ENCODE measurements at places on chromosomes 13 and 19.

GRCh38 chr19:53037101-53038097 lies 7.1 kb upstream of the ERVV-2 start:
- DNase-seq = no peak

- no peak for DNase-seq
Observed at GRCh38 chr13:74892096-74892495, 589.9 kb downstream of the TBC1D4 start.

- no peak for DNase-seq
Observed at GRCh38 chr13:83453723-83454122, 428.6 kb downstream of the SLITRK1 start.

GRCh38 chr13:43133792-43134191 lies 110.4 kb downstream of the DNAJC15 start:
- DNase-seq = no peak

DNA sequence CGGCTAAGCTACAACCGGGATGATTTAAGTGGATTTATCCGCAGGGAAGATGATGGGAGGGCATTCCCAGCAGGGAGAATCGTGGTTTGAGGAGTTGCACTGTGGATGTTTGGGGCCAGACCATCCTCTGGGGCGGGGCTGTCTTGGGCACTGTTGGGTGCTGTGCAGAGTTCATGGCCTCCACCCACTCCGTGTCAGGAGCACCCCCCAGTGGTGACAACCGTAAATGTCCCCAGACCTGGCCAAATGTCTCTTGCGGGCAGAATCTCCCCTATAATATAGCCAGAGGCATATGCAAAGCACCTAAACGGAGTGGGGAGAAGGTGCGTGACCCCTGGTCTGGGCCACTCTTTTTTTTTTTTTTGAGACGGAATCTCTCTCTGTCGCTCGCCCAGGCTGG lies 40.2 kb downstream of the SMIM24 start:
- no peak for DNase-seq

DNA sequence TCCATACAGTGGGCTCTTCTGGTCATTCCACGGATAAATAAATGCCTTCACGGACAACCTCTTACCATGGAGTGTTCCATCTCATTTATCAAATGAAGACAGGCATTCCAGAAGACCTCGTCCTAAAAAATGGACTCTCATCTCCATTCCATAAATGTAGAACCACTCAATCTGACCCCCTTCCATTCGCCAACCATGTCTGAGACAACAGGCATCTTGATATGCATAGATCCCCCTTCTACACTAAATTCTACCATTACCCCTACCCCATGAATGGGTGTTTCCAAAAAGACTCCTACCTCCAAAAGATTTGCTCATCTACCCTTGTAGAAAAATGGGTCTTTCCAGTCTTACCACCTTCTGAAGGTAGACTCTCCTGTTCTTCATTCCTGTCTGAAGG lies 9.0 kb downstream of the RASIP1 start:
- DNase-seq = no peak

- no peak for DNase-seq
Observed at GRCh38 chr13:45915686-45916439, 64.3 kb upstream of the SIAH3 start.

- no peak for DNase-seq
Observed at GRCh38 chr19:7923295-7924191, 2.4 kb downstream of the CTXN1 start.

DNA sequence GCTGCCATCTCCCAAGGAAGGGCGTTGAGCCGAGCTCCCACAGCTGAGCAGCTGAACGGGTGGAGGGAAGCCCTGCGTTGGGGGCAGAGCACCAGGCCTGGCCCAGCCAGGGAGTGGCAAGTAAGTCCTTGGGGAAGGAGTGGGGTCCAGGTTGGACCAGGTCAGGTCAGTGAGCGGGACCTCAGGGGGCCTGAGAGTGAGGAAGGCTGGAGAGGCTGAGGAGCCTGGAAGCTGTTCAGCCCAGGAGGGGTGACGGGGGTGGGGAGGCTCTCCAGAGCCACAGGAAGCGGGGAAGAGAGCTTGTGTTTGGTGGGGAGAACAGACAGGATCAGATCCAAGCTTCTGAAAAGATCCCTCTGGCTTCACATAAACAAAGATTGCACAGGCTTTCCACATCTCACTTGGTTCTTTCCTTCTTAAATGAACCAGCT lies 55.4 kb upstream of the ATP12A start:
- no peak for DNase-seq

DNA sequence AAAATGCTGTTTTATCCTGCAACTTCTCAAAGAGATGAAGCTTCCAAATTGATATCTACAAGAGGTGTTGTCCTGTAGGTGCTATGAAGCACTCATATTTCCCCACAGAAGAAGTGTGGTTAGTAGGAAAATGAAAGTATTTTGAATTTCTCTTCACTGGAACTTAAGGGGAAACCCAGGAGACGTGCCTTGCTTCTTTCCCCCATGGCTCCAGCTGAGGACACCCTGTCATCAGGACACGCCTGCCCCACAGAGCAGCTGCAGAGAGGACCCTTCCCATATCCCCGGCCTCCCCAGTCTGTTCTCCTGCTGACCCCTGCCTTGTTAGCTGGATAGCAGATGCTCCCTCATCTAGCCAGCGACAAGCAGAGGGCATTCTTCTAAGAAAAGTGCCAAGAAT lies 371.3 kb downstream of the COG6 start:
- DNase-seq = no peak

- DNase-seq = no peak
Observed at GRCh38 chr13:109667056-109667455, 119.3 kb downstream of the IRS2 start.

DNA sequence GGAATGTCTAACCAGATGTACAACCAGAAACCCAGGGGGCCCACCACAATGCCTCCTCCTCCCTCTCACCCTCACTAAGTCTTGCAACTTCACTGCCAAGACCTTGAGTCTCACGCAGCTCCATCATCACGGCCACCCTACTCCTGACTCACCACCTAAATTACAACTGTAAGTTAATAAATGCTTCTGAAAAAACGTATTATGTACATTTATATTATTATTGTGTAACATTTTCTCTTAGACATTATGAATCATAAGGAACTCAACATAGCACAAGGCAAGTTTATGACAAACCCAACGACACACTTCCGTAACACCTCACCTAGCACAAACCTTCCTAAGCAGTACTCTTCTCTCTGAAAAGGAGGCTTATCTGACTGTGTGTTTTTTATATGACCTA lies 20.7 kb downstream of the MIPEP start:
- no peak for DNase-seq

GRCh38 chr13:48564056-48564455 lies 31.2 kb upstream of the RCBTB2 start:
- no peak for DNase-seq

GRCh38 chr13:59846845-59847620 lies 316.7 kb downstream of the DIAPH3 start:
- DNase-seq = no peak

GRCh38 chr13:53445686-53446085 lies 417.1 kb downstream of the OLFM4 start:
- DNase-seq = no peak

DNA sequence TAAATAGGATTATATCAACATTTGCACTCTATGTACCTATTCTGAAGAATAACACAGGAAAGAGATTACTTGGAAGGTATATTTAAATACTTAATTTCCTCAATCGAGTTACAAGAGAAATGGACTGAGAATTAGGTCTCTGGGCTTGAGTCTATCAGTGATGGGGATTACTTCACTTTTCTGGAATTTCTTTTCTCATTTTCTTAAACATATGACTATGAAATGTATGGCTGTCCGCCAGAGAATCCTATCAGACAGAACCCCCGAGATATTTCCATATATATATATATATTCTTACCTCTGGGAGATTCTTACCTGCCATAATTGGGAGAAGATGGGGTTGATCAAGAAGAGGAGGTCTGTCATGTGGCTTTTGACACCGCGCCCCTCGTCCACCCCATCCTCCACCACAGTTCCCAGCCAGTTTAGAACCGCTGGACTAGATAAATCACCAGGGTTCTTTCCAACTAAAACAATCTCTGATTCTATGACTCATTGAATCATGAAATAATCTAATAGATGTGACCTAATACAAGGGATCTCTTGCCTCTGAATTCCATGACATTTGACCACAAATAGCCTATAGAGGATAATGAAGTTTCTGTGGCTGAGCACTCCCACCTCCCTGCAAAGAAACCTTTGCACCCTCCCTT lies 231.3 kb downstream of the TBC1D4 start:
- DNase-seq = no peak

- DNase-seq = no peak
Observed at GRCh38 chr19:35915443-35915842, 7.3 kb upstream of the TYROBP start.

DNA sequence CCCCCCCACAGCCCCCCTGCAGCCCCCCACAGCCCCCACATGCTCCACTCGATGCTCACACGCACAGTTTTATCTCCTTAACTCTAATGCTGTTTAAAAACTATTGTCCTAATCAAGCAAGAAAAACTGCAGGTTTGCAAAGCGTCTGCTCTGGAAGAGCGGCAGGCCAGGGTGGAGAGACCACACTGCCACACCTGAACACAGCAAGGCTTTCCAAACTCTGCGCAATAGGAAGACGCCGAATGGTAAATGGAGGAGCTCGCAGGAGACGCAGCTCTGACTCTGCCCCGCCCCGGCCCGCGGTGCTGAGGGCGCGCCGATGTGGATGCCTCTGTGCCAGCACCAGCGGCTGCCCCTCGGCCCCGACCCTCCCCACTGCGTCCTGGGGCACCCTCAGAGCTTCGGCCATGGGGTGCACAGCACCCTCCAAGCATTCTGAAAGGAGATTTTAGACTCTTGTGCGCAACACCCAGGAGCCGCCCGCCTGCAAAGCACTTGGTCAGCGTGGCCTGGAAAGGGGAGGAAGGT lies 32.4 kb downstream of the RASA3 start:
- DNase-seq = no peak

- DNase-seq = peak; percentile 50
Observed at GRCh38 chr19:48400018-48400742, 6.7 kb downstream of the GRIN2D start.

- no peak for DNase-seq
Observed at GRCh38 chr13:51935326-51936171, 73.8 kb downstream of the CCDC70 start.

DNA sequence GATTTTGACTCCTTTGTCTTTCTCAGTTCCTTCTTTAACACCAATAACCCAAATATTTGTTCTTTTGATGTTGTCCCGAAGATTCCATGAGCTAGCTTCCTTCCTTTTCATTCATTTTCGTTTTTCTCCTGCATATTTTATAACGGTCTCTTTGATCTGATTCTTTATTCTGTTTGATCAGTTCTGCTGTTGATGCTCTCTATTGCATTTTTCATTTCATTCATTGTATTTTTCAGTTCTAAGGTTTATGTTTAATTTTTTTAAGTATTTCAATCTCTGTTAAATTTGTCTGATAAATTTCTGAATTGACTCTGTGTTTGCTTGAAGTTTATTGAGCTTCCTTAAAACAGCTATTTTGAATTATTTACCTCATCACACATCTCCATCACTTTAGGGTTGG lies 68.4 kb upstream of the LRCH1 start:
- no peak for DNase-seq

DNA sequence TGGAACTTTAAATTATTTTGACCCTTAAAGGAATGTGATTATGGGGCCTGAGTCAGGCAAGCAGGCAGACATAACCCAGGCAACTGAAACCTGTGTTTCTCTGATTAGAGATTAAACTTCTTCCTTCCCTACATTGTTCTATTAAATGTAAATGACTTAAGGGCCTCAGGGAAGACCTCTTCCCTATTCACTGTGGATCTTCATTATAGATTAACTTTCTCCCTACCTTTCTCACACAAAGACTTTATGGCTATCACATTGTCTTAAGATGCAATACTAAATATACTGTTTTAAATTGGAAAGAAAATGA lies 8.8 kb upstream of the METTL21C start:
- DNase-seq = no peak

DNA sequence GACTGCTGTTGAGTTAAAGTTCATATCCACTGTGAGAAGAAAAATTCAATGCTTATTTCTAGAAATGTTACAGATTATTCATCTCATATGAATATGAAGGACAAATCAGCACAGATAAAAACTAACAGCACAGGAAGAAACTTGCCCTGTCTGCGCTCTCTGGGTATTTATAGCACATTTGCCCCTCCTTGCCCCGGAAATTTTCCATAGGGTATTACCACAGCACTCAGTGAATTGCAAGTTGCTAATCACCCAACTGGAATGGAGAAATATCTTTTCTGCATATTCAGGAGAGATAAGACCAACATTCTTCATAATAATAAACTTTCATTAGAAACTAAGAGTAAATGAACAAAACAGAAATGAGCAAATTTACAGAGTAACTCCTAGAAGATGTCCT lies 318.0 kb upstream of the KLF12 start:
- DNase-seq = no peak

DNA sequence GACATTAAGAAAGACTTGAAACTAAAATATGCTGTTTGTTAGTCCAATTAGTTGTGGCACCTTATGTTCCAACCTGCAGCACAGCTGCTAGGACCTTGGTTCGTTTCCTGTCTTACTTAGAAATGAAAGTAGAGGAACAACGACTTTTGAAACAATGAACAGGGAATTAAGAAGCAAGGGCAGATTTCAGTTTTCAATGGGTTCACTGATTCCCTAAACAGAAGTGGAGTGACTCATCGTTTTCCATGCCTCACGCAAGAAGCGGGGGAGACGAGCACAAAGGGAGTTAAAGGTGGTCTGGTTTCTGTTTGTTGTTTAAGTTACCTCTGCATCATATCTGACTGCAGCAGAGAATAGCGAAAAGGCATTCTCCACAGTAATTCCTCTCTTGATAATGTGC lies 44.8 kb downstream of the PHF11 start:
- DNase-seq = no peak

DNA sequence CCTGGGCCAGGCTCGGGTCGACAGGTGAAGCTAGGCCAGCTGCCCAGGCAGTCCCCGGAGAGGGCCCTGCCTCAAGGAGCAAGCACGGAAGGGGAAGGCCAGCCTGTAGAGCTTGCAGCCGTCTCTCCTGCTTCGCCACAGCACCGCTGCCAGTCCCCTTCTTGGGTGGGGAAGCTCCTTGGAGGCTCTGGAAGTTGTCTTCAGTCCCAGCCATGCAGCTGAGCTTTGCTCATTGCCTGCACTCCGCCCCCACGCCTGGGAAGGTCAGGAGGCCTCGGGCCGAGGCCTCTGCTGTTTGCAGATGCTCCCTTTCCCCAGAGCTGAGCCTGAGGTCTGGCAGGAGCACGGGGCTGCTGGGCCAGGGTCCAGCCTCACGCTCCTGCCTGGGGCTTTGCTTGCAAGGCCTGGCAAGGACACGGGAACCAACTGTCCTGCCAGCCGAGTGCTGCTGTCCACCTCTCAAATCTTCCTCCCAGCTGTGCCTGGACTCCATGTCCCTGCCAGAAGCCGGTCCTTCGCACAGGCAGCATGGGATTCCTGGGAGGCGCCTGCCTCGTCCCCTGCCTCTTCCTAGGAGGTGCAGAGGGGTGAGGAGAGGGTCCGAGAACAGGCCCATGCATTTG lies 13.3 kb downstream of the PLEKHF1 start:
- DNase-seq = no peak

Data from NCI-H748 treated with DMSO at 0.1 percent for 48 hours (cell line).